NCI-H226 (cell line): ENCODE measurements at places on chromosomes 5 and 9.

DNA sequence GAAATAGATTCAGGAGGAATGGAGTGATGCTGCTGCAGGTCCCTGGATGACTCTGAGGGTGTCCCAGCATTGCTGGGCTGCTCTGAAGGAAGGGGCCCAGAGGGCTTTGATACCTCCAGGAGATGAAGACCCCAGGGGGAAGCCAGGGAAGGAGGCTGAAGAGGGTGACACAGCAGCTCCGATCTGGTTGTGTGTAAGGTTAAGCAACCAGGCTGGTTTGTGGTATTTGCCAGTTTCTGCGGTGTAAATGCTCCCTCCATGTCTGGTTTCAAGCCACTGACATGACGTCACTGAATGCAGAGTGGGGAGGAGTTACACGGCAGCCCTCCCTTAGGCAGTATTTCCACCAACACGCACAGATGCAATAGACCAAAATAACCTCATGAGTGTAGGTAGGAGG lies 40.0 kb upstream of the ORM1 start:
- DNase-seq: peak; percentile 17

GRCh38 chr9:12191630-12192029 lies 501.6 kb upstream of the TYRP1 start:
- no peak for DNase-seq

- no peak for DNase-seq
These were observed 172.0 kb downstream of the GDNF start for GRCh38 chr5:37667846-37668245.

DNA sequence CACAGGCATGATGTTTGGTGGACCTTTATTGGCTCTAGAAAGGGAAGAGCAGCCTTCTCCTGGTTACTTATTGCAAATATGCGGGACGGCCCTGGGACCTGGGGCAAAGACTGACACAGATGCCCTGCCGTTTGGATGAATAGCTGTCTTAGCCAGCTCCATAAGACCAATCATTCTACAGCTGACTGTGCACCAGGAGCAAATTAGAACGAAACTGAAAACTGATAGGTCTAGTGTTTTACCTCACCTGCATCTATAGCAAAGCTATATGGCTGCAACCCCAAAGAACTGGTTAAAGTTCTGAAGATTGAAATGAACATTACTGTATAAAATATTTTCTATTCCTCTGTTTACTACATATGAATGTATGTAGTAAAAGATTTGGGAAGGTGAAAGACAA lies 34.2 kb upstream of the BNC2 start:
- no peak for DNase-seq

GRCh38 chr9:24572406-24572805 lies 26.7 kb upstream of the IZUMO3 start:
- DNase-seq: no peak

DNA sequence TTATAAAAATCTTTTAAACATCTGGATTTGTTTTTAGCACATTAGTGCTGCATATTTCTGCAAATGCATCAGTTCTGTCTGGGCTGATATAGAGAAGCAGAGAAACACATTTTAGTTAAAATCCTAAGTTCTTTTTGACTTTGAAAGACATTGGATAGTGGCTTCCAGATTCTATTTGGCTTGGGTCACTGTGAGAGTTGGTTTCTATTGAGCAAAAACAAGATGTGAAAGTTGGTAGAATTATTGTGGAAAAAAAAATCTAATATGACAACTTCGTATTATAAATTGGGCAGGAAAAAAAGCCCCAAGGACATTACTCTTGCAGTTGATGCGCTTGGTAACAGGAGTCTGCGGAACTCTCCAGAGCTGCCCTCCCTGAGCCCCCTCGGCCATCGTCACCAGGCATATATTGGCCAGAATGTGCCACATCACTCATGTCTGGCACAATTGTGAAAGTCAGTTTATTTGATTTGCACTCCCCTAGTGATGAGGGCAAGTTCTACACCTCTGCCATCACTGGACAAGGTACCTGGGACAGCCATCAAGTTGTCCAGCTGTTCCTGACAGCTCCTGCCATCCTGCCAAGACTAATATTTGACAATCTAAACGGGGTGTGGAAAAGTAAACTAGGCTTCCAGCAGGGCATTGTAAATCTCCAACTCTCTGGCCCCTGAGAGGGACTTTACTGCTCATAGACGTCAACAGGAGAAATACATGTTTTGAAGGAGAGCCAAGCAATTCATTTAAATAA lies 334.5 kb downstream of the TENT4A start:
- no peak for DNase-seq

GRCh38 chr9:92404042-92404836 lies at the start of gene OGN:
Gene OGN (minus strand): TSS chr9:92404578. CDS start chr9:92403407, 1,171 bp downstream.
- no peak for DNase-seq

- no peak for DNase-seq
These were observed 100.3 kb downstream of the AUH start for GRCh38 chr9:91261417-91261816.

DNA sequence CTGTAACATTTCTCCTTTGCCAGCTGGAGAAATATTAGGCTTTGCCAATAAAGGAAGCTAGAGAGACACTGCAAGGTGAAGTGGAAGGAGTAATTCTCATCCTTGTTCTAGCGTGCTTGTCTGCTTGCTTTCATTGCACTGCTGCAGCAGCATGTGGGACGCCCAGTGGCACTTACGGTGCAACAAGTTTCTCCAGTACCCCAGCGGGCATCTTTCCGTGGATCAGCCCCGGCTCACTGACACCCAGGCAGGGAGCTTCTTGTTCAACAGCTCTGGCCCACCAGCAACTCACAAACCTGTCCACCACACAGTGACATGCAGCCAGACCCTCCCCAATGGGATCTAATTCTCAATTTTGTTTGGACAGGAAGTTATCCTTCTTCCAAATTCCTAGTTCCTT lies 233.2 kb downstream of the GLIS3 start:
- DNase-seq: no peak

- DNase-seq: peak; percentile 43
These were observed 614.5 kb downstream of the MAT2B start for GRCh38 chr5:164119806-164120447.

- no peak for DNase-seq
These were observed 766.9 kb upstream of the ADAMTS16 start for GRCh38 chr5:4373051-4373820.

DNA sequence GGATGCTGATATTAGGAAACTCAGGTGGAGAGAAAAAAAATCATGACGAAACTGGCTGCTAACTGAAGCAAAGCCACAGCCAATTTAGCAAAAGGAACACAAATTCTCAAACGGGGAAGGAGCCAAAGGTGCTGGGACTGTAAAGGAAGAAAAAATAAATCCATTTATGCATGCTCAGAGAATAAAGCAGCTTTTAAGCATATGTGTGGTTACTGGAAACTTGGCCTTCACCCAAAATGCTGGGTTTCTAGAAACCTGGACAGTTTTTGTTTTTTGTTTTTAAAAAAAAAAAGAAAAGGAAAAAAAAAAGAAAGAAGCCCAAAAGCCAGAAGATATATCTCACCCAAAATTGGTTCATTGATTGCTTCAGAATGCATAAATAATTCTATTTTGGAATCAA lies 8.0 kb downstream of the WHRN start:
- DNase-seq: no peak

DNA sequence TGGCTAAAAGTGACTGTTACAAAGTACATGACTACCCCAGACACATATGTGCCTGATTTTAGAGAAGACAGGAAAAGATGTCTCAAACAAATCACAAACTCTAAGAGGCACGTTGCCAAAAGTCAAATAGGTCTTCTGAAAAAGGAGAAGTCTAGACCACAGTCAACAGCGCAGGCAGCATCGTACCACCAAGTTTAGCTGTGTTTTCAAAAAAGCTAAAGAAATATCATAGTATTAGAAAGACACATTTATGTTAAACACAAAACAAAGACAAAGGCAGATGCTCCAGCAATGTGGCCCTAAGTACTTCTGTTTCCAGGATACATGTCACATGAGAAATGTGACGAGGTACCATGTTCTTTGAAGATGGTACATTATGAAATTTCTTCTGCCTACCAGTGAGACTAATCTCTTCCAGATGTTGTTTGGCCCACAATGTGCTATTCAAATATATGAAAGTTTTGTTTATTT lies 43.5 kb downstream of the LPAR1 start:
- DNase-seq: no peak

GRCh38 chr5:40191150-40191549 lies 488.6 kb upstream of the PTGER4 start:
- no peak for DNase-seq

GRCh38 chr9:127280880-127281660 lies 16.5 kb downstream of the GARNL3 start:
- DNase-seq: no peak

- no peak for DNase-seq
These were observed 117.9 kb upstream of the PRDM9 start for GRCh38 chr5:23389291-23390101.

DNA sequence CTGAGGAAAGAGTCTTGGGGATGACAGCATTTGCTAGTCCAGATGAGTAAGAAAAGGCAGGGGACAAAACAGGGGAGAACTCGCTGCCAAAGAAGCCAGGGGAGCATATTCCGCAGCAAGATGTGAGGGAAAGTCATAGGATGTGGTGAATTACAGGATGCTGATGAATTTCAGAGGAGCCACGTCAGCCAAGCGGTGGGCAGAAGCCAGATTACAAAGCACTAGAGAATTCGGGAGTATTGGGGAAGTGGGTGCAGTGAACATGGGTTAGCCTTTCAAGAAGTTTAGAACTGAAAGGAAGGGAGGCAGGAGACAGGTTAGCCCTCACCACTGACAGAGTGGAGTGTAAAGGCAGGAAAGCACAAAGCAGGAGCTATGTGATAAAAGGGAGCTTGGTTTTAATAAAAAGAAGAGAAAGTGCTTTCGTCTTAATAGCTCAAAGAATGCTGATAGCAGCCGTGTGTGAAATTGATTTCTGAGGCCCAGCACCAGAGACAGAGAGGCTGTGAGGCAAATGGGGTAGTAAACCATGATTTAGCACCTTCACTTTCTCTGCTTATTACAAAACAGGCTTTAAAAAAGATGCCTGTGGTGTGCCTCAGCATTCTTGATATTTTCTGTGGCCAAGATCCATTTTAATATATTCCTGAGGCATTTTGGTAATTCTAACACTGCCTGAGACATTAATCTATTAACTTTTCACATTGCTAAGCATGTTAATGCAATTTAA lies 16.9 kb downstream of the ADAMTSL1 start:
- DNase-seq: peak; percentile 96

DNA sequence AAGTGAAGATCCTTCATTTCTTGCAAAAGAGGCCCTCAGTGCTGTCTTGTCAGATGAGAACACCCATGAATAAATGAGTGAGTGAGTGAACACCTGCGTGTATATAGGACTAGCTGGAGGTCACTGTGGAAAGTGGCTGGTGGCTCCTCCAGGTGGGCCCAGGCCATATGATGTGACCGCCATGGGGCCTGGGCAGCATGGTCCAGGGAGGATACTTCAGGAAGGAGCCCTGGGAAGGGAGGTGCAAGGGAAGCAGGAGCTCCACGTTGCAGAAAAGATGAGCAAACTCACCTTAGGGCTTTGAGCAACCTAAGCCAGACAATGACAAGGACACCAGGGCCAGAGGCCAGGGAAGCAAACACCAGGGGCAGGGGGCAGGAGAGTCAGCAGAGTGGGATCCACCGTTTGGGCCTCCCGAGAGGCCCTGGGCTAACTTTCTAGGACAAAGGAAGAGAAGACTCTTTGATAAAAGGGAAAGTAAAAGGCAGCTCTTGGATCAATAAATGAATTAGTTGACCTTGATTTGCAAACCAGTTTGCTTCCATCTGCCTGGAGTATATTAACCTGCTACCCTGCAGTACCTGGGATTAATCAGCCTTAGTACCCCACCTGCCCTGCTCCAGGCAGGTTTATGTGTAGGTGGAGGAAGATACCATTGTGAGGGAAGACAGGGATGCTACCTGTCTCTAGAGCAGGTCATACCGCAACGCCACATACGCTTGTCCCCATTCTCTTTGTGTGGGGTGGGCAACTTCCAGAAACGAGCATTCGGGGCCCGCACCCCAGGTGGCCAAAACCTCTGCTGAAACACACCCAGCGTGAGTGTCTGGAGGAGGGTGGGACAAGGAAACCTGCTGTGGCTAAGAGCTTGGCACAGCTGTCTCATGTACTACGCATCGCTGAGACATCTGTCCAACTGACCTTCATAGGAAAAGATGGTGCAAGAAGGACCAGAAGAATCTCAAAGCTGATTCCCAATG lies 51.4 kb upstream of the OLFM1 start:
- no peak for DNase-seq

DNA sequence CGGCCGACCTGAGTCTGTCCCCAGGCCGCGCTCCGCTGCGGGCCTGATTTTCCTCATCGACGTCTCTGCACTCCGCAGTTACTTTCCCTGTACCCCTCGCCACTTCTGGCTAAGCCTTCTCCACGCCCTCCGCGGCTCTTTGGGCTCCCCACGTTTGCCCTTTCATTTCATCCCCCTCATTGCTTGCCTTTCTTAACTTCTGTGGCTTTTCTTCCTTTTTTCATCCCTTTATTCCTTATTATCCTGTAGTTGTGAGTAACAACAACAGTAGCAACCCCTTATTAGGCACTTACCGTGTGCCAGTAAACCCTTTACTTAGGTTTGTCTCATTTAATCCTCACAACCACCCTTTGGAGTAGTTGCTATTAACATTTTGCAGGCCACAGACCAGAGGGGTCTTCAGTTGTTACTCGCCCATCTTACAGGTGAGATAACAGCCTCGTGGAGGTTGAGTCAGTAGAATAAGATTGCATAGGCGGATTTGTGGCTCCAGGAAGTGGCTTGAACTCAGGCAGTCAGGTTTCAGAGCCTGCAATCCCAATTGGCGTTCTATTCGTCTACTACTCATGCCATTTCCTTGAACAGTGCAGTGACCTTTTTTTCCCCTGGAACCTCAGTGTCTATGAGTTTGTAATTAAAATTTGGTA lies 724 bp downstream of the TCERG1 start:
- peak; percentile 7 for DNase-seq

DNA sequence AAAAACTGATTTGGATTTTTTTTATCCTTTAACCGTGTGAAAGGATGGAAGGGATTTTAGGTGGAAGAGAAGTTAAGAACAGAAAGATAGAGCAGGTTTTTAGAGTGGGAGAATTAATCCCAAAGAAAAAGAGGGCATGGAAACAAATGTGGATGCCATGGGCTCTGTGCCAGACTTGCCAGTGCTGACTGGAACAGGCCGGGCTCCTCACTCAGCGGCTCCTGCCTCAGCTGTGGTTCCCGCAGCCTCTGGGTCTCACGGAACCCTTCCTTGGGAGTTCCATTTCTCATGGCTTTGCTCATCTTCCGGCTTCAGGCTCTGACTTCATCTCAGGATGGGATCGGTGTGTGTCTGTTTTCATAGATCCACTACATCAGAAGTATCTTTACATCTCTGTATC lies 30.4 kb upstream of the SLC2A8 start:
- no peak for DNase-seq

DNA sequence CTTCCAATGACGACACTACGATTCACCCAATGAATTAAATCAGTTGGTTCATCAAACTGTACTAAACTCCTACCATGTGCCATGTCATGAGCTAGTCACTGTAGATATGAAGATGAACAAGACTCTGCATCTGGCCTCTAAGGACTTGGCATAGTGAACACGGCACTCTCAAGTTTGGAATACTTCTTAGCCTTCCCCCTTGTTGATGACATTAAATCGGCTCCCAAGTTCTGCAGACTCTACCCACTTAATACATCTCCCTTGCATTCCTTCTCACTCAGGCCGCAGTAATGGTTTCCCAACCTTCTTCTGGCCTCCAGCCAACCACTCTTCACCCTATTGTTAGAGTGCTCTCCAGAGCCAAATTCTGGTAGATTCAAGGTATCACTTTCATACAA lies 184.7 kb downstream of the MAPKAP1 start:
- DNase-seq: peak; percentile 84

GRCh38 chr5:97231025-97231636 lies 48.1 kb upstream of the RIOK2 start:
- DNase-seq: peak; percentile 55

GRCh38 chr5:147169399-147169798 lies 65.4 kb upstream of the STK32A start:
- no peak for DNase-seq

- DNase-seq: no peak
These were observed 41.6 kb downstream of the CDK5RAP2 start for GRCh38 chr9:120538339-120538738.
